ENCODE measurements at places on chromosomes 7 and 10.
A peak's percentile ranks its signal among the peaks of the same experiment; 100 is the strongest.

- no peak for DNase-seq
Measured at GRCh38 chr7:151166629-151167196, 781 bp downstream of the GBX1 start.

DNA sequence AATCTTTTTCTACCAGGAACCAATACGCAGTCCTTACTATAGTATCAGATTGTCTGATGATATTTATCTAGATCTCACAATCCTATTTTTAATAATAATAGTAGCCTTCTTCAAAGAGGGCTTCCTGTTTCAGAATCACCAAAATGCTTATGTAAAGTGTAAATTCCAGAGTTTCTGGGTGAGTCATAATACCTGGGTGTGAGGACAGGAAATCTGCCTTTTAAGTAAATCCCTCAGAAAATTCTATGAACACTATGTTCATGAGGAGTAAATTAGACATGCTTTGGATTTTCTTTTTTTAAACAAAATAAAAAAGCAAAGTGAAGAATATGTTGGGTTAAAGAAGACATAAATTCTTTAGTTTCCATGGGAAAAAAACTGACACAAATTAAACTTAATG, 20.5 kb downstream of the DKK1 start:
- DNase-seq, result no peak

DNA sequence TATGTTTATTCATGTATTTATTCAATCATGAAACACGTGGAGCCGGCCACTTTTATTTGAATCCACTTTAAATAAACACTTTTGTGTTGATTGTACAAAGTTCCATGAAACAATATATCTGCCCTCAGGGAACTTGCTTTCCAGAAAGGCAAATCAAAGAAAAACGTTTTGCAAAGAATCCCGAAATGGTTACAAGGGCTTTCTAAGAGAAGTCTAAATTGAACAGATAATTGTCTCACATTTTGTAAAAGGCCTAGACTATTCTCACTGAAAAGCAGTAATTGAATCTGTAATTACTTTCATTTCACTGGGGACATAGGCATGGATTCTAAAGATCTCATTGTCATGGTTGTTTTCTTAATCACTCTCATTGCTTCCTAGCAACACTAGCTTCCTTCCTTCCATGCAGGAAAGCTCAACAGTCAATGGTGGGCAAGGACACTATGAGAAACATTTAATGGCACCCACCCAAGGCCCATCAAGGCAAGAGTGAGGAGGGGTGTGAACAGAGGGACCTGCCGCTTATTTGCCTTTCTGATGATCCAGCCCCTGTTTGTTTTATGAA, 622.4 kb upstream of the C7orf33 start:
- no peak for DNase-seq

GRCh38 chr7:95389516-95389915, 6.7 kb downstream of the PON3 start:
- DNase-seq, result no peak

GRCh38 chr10:43260117-43260761, 6.6 kb downstream of the RASGEF1A start:
- no peak for DNase-seq

DNA sequence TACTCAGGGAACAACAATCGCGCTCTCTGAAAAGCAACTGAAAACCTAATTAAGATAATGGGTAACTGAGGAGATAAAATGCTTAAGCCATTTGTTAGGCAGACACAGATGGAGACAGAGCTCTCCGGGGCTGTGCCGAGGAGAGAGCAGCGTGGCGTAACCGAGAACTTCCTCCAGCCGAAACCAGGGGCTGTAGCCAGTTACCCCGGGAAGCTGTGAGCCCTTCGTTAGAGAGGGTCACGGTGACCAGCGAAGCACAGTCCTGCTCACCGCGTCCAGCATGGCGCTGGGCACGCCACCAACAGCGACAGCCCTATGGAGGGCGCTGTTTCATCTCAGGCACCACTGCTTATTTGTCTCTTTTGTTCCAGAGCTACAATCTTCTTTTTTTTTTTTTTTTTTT, 16.1 kb downstream of the PAPOLB start:
- no peak for DNase-seq

DNA sequence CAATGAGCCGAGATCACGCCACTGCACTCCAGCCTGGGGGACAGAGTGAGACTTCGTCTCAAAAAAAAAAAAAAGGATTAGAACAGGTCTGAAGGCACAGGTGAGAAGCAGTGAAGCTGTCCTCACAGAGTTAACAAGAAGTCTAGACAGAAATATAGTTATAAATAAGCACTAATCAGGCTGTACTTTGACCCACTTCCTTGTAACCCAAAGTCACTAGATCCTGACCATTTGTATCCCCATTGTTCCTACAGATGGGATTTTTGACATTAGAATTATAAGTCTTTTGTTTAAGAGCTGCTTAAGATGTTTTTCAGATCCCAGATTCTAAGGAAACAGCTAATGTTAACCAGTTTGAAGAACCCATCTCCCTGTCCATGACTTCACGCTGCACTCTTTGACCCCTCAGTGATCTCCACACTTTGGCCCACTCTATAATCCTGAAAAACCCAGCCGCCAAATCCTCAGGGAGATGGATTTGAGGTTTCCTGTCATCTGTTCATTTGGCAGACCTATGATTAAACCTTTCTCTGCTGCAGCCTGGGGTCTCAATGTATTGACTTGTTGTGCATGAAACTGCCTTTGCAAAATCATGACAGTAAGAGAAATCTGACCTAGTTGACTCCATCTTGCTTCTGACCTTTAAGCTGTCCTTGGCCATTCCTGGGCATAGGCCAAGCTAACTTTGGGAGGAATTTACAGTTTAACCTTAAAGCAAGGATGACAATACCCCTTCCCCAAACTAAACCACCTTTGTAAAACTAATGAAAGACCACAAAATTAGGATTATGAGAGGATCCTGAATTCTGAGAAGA, 11.4 kb downstream of the SSMEM1 start:
- peak; percentile 60 for DNase-seq

- DNase-seq, result no peak
Measured at GRCh38 chr7:47766126-47766525, 182.1 kb downstream of the PKD1L1 start.

DNA sequence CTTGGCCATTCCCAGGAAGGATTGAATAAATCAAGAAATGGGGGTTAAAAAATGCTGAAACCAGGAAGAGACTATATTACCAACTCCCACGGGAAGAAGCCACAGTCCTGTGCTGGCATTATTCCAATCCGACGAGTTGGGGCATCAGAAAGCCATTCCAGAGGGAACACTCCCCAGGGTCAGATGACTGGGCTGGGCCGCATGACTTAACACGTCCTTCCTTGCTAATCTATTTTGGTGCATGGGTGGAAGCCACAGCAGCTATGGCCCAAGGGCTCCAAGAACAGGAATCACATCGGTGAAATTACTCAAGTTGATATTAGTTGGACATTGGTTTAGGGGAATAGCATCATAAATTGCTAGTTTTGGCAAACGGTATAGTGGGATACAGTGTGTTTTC, 592.9 kb upstream of the NRP1 start:
- peak; percentile 47 for DNase-seq

GRCh38 chr7:74093671-74094223, 10.1 kb downstream of the LIMK1 start:
- no peak for DNase-seq

GRCh38 chr10:32149252-32149955, 93.2 kb upstream of the KIF5B start:
- DNase-seq, result peak; percentile 72

GRCh38 chr7:14766747-14767146, 135.8 kb downstream of the DGKB start:
- no peak for DNase-seq

- DNase-seq, result no peak
Measured at GRCh38 chr10:3926675-3927525, 141.9 kb upstream of the KLF6 start.

GRCh38 chr7:86932038-86932512, 127.4 kb downstream of the ELAPOR2 start:
- no peak for DNase-seq

DNA sequence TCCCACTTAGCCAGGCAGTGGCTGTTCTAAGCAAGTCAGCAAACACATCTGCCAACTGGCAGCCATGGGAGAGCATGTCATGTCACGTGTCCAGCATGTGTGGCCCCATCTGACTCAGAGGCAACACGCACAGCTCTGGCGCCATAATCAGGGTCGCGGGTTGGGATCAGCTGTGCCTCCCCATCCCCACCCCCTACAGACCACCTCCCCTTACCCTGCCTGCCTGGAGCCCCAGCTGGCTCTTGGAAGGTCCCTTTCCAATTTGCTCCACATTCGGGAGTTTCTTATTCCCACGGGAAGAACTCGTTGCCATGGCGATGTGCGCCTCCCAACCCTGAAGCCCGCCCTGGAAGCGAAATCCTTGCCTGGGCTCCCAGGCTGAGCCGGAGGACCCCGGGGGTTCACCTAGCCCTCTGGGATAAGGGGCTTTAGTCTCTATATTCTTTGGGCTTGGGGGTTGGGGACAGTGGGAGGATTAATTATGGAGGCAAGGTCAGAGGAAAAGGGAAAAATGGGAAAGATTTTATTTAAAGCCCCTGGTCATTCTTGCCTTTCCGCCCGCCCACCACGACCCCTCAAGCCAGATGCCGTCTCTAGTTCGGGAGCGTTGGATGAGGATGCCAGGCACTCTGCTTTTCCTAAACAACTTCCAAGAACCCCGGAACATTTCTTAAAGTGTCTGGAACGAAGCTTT, 283.7 kb downstream of the ZEB1 start:
- peak; percentile 93 for DNase-seq

- no peak for DNase-seq
Measured at GRCh38 chr10:33204031-33204430, 130.4 kb downstream of the NRP1 start.

- DNase-seq, result no peak
Measured at GRCh38 chr7:135731-136645, 56.4 kb upstream of the FAM20C start.

DNA sequence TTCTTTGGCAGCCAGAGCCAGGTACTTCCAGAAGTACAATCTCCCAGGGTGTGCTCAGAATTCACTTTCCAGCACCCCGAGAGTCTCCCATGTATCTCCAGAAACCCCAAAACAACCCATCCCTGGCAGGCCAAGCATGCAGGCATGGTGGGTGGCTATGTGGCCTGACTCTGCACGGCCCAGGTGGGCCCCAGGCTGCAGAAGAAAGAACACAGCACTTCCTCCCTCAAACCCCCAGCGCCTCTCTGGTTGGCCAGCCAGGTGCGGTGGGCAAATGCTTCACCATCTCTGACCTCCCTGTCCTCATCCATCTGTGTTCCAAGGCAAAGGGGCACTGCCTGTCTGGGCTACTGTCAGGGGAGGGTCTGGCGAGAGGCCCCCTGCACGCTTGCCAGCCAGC, 100.3 kb downstream of the MKI67 start:
- no peak for DNase-seq

DNA sequence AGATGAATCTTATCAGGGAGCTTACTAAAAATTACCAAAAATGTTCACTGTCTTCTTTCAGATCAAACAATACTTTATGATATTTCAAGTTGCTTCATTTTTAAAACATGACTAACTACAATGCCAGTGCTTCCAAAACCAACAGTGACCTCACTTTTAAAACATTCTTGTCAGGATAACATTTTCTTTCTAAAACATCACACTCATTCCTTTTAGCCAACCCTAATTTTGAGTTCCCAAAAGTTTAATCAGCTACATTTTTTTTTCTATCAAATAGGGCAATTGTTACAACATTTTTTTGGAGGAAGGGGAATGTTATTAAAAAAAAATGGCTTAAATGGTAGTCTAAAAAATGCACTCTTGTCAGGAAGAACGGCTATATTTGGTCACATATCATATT, 37.3 kb downstream of the RTKN2 start:
- peak; percentile 3 for DNase-seq

DNA sequence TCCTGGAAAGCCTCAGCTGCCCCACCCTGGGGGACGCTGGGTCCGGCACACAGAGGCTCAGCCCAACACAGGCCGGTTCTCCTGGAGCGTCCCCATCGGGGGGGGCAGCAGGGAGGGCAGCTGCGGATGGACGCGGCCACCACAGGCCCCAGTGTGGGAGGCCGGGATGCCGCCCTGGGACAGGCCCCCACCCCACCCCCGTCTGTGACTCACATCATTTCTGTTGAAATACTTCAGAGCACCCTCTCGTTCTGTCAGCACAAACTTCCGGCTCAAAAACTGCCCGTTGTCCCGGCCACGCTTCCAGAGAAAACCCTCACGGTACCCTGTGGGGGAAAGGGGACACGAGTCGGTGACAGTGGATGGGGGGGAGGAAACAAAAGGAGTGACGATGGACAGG, 28.5 kb downstream of the GET4 start:
- no peak for DNase-seq

DNA sequence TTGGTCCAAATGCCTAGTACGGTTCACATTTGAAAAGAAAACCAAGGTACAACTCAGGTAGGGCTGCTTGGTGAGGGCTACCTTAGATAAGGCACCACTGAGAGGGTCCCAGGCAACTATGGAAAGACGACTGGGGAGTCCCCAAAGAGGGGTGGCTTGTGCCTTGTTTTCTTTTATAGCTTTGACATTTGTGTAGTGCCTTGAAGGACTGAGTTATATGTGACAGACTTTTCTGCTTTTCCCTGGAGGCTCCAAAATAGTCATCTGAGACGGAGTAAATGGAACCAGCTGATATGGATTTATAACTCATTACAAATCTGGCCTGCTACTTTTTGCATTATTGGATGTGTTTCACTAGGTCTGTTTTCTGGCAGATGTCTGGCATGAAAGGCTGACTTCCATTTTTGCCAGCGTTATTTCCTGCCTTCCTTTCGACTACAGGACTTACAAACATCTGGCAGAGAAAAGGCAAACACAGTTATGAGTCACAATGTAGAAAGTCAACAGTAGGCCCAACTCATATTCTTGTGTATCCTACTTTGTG, 88.2 kb upstream of the IMMP2L start:
- no peak for DNase-seq

DNA sequence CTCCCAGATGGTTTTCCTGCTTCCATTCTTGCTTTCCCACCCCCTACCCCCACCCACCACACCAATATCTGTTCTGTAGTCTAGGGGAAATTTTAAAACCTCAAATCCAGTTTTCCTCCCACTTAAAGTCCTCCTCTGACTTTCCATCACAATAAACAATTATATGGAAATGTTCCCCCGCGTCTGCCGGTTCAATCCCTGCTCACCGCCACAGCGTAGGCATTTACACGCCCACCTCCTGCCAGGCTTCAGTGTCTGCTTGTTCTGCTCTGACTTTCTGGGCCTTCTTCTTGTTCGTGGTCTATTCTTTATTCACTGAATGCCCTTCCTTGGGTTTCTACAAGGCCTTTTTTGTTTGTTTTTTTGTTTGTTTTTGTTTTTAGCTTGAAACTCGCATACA, 633.0 kb upstream of the MKI67 start:
- no peak for DNase-seq

DNA sequence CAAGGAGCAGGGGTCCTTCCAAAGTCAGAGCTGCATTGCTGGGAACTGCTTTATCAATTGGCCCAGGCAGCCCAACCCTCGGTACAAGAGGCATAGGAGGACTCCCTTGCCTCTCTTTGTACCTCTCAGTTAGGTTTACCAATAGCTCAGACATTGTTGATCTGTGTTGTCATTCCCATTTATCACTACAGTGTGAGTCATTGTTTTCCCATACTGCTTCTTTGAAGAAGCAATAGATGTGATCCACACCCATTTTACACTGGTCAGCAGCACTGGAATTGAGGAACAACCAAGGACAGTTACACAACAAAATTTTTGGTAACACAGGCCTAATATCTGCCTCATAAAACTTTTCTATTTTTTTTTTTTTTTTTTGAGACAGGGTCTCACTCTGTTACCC, 307.2 kb downstream of the SNX13 start:
- DNase-seq, result no peak

All from SJCRH30 (cell line).